ENCODE measurements at places on chromosomes 1 and 21.

DNA sequence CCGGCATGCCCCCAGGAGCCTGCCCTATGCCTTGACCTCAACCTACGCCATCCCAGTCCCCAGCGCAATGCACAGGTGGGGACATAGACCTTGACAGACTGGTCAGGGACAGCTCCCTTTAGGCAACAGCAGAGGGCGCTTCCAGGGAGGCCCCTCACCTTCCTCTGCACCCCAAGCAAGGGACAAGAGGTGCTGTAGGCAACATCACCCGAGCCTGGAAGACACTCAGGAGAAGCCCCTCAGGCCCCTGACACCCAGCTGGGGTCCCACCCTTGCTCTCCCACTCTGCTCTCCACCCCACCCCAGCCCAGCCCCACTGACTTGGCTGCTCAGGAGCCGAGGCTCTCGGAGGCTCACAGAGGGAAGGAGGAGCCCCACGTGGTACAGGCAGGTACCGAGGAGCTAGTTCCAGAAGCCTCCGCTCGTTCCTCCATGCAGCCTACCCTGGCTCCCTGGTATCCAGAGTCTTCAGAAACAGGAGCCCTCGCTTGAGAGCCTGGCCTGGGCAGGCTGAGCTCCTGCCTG, 2.4 kb upstream of the WNT3A start:
- no peak for DNase-seq

DNA sequence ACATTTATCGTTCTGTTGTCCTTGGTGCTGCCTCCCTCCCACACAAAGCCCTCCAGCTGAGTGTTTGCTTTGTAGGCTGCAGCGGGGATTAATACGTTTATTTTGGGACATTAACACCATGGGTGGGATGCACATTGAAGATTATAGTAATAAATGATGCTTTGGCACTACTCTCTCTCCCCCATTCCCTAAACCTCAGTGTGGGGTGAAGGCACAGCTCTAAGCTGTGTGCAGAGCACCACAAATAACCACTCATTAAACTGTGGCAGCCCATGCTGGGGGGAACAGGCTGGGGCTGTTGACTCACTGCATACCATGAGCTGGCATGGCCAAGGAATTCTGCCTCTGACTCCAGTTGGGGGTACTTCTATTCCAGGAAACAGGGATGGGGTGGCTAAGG, 7.7 kb downstream of the PCP4L1 start:
- DNase-seq: no peak

- no peak for DNase-seq
Observed at GRCh38 chr1:27274204-27274603, 39.8 kb downstream of the WDTC1 start.

DNA sequence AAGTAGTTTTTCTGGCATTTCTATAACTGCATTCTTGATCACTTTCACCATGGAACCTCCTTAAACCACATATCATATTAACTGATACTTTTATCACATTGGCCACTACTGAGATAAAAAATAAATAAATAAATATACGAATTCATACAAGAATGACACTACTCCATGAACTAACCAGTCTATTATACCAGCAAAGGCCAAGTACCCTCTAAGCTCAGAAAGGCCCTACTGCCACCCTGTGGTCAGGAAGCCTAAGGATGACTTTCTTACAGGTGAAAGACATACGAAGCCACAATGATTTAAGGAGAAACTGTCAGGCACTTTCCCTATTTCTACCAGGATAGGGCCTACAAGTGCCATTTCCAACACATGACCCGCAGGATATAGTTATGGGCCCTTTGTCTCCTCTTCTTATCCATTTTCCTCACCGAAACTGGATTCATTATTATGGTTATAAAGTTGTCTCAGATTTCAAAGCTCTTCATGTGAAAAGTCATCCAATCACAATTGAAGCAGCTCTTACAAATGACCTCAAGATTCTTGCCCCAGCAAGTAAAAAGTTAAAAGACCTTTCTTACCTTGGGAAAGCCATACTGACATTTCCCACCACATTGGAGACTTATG, 23.9 kb downstream of the DNAJC8 start:
- peak; percentile 69 for DNase-seq

GRCh38 chr1:208207388-208208131, 36.6 kb downstream of the PLXNA2 start:
- DNase-seq: no peak

GRCh38 chr21:45116066-45116465, 41.7 kb downstream of the ADARB1 start:
- DNase-seq: no peak

DNA sequence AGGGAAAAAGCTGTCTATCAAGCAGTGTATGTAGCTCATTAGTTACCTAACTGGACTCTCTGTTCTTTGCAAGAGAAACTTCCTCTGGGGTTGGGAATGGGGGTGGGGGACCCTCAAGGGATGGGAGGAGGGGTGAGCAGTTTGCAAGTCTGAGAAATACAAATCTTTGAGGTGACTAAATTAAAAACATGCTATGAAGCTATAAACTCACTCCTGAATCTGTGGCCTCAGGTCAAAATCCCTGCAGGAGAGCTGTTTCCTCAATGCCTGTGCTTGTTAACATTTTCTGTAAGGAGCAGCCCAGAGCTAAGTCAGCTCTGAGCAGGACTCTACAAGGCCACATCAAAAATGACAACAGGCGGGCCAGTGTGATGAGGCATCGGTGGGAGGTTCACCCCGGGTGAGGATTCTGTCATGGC, 32.8 kb upstream of the PTPRC start:
- no peak for DNase-seq

DNA sequence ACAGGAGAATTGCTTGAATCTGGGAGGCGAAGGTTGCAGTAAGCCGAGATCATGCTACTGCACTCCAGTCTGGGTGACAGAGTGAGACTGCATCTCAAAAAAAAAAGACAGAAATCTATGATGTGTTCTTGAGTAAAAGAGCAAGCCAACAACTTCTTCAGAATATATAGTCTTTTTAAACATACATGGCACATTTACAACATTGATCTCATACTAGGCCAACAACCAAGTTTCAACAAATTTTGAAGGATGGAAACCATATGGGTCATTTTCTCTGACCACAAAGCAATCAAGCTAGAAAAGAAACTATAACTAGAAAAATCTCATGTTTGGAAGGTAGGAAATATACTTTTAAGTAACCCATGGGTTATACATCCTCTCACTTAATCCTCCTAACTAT, 38.3 kb downstream of the PAFAH2 start:
- no peak for DNase-seq

DNA sequence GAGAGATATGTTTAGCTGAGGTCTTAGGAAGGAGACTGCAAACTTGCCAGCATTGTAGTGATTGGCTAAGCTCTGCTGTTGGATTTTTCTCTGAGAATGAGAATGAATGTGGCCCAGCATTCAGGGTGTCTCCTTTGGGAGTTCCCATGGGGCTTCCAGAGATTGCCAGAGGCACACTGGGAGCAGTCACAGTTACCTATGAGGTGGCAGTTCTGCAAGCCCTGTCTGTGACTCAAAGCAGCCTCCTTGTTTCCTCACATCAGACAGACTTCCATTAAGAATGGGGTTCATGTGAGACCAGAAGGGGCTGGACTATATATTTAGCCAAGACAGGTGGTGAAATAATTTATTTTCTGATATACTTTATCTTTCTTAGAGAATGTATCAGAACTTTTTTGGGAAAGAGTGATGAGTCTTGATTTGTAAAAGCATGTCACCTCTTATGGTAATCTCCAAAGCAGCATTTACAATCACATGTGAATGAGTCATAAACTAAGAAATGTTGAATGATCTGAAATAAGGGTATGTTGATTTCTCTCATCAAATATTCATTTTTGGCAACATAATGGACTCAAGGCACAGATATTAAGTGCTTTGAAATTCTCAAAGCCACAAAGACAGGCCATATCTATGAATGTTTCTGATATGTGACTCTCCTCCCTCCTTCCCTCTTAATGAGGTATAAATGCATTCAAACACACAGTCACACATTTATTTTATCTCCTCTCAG, 9.5 kb upstream of the SLC19A2 start:
- no peak for DNase-seq

DNA sequence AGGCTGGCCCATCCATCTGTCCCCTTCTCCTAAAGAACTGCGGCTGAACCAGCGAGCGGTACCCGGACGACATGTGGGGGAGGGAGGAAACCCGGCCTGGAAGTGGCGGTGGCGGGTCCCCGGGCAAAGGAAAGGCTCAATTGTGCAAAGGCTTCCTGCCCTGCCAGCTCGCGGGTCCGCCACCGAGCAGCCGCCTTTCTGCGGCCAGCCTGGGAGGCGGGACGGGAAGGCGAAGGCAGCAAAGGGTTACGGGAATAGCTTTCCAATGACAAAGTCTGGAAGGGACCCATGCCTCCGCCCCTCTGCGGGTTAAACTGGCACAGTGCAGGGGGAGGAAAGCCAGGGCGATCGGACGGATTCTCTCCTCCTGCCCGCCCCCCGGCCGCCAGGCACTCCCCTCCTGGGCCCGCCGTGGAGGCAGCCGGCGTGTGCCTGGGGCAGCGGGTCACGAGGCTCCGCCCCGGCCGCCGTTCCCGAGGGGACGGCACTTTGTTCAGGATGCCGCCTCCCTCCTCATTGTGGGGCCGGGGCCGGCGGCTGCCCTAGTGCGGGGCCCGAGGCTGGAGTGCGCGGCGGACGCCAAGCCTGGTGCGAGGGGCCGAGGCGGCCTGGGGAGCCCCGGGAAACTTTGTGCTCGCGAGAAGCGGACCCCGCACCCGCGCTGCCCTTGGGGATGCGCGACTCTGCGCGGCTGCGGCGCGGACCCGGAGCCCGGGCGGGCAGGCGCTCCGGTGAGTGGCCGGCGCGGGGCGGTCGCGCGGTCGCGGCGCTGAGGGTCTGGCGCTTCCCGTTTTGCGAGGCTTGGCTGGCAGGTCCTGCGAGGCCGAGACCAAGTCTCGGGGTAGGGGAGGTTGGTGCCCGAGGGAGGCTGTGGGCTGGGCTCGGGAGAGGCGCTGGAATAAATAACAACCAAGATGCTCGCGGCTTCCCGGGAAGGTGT, at the start of gene NAV1:
TSS of gene NAV1 (plus strand) at position 516 of the 940 bp plus-strand sequence. CDS start 83,758 bp downstream, outside the sequence.
- no peak for DNase-seq

DNA sequence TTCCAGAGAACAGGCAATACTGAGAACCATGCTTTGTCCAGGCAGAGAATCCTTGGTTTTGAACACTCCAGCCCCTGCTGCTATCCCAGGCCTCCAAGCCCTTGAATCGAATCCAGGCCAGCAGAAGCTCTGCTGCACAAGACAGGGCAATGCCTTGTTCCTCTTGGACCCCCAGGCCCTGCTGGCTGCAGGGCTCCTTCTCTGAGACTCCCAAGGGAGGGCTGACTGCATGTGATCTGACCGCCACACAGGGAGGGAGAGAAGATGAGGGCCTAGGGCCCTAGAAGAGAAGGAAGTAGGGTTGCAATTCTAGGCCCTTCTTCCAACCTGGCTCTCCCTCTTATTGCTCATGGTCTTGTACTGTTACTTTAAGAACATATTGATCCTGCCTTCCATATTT, 160.6 kb upstream of the EDN2 start:
- no peak for DNase-seq

GRCh38 chr1:67431869-67432578, 1.8 kb upstream of the SERBP1 start:
- DNase-seq: no peak

DNA sequence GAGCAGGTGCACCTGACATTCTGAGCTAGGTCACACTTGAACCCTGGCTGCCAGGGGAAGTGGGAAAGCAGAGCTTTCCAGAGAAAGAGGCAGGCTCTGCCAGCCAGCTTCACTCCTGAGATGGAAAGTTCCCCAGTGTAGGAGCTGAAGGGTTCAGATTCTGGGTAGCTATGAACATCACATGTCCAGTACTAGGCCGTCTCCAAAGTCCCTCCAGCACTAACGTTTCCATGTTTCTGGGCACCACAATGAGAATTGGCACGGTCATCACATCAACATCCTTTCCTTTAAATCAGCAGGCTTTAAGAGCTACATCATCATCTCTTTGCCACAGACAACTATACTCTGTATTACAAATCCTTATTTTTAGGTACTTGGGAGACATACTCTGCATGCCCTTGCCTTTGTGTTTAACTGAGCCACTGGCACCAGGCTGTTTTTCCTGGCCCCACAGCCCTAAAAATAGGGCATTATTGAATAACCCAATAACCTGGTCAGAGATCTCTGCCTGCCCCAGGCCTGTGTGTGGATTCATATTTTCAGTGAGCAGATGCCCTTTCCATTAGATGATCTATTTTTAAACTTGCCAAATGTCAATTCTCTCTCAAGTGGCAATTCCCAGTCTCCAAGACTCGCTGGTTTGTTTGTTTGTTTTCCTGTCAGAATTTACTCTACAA, 35.4 kb upstream of the USP24 start:
- DNase-seq: no peak

- DNase-seq: no peak
Observed at GRCh38 chr1:33462405-33463164, 9.9 kb upstream of the ZSCAN20 start.

- DNase-seq: no peak
Observed at GRCh38 chr1:2098839-2099785, 48.9 kb downstream of the PRKCZ start.

DNA sequence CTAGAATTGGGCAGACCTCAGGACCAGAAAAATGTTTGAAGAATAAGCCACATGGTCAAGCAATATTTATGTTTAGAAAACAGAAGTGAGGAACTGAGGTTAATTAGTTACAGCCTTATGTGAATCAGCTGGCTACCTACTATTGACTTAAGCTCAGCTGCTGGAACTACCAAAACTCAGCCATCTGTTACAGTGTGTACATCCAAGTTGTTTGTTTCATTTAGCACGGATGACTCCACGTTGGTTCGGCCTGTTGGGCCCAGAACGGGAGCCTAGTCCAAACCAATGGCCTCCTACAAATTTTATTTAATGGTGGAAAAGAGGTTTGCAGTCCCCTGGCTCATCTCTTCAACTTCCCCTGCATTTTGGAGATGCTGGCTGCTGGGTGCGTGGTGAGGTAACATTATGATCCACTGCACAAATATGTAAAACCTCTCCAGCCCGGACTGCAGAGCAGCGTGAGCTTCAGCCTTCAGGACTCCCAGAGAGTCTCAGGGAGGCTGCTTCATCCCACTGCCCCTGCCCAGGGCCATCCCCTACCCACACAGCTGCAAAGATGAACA, 143.4 kb downstream of the ZZZ3 start:
- no peak for DNase-seq

- no peak for DNase-seq
Observed at GRCh38 chr1:119808491-119808890, 2.8 kb downstream of the REG4 start.

GRCh38 chr1:237873487-237874211, 17.1 kb downstream of the ZP4 start:
- DNase-seq: no peak

DNA sequence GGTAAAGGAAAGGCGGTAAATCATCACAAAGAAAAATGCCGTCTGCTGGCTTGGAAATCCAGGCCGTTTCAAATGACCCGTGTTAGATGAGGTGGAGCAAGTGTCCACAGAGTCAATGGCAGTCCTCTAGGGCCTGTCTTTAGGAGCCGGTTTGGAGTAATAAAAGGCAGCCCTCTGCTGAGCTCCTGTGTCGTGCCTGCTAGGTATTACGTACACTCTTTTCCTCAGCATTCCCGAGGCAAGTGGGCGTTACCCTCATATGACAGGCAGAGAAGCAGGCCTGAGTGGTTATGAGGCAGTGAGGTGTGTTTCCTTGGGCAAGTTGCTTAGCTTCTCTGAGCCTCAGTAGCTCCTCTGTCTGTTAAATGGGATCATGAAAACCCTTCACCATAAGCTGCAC, 7.7 kb downstream of the NENF start:
- no peak for DNase-seq

- DNase-seq: no peak
Observed at GRCh38 chr1:219124163-219124562, 49.5 kb upstream of the LYPLAL1 start.
